Frontal cortex (tissue), 4 donors: ENCODE measurements at places on chromosomes 13 and 19.

DNA sequence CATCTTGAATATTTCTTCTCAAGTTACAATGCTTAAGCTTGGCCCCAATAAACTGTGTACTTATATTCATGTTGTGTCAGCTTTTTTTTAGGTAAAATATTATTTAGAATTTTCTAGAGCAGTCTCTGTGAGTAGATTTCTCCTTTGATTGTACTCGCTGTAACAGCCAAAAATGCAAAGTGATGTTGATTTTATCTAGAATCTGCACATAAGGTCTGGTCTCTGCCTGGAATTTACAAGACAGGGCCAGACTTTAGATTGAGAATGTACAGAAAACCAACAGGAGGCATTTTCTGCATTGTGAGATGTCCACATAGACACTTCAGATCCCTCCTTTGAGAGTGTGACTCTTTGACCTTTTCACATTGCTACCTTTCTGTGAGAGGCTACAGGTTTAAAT lies 43.1 kb upstream of the ZNF681 start:
- no peak for DNase-seq

- no peak for DNase-seq
These were observed 46.1 kb upstream of the GPC6 start for GRCh38 chr13:93180356-93180969.

- DNase-seq: no peak
These were observed 8.1 kb upstream of the CARM1 start for GRCh38 chr19:10863107-10863717.

DNA sequence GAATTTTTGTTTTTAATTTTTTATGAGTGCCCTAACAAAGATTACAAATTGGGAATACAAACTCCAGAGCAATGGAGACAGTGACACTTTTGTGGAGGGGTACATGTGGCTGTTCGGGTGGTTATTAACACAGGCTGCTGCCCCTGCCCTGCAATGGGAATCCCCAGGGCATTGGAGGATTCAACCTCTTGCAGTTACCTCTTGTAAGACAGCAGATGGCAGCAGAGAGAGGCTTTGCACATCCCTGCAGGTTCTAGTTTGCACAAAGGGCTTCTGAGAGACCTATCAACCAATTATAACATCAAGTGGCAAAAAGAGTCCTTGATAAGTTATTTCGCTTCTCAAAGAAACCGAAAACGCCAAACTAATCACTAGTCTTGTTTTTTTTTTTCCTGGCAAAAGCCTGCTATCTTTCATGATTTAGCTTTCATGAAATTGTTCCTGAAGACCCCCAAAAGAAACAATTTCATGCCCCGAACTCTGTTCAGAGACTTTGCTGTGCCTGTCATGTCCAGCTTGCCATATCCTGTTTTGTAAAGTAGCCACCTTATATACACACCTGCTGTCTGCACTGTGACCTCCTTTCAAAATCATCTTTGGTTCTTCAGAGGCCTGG lies 10.4 kb downstream of the GJB2 start:
- DNase-seq: peak; percentile 78

DNA sequence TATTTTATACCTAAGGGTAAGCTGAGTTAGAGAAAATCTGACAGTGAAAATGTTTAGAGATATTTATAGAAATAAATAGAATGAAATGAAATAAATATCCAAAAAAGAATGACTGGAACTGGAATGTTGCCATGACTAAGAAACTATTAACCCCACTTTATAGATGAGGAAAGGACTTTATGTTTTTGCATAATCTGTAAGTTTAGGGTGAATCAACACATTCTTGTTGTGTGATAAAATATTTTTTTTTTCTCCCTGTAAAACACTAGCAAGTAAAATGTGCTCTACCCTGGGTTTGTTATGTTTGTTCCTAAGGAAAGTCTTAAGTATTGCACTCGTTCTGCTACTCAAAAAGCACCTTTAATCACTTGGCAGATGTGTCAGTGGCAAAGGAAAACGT lies 83.8 kb upstream of the KL start:
- no peak for DNase-seq

GRCh38 chr13:46731535-46731934 lies 65.4 kb downstream of the ESD start:
- no peak for DNase-seq

GRCh38 chr19:39141929-39142328 lies 16.3 kb downstream of the PAK4 start:
- DNase-seq: no peak

- DNase-seq: peak; percentile 68
These were observed 77.8 kb downstream of the TUBGCP3 start for GRCh38 chr13:112510002-112510780.

DNA sequence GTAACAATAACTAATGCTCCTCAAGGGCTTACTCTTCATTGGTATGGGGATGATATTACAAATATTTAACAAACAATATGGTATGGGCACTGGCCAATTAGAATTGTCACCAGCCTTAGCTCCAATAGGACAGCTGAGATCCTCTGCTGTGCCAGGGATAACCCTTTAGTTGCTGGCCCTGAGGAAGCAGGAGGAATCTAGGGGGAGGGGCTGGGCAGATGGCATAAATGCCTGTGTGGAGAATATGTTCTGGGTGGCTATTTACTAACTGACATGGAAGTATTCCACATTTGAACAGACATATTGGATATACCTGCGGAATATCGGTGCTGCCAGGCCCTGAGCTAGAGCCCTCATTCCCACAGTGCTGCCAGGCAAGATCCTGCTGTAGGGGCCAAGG lies 16.6 kb upstream of the LRCH1 start:
- DNase-seq: no peak

- peak; percentile 35 for DNase-seq
These were observed 3.6 kb upstream of the CD37 start for GRCh38 chr19:49331616-49332055.

DNA sequence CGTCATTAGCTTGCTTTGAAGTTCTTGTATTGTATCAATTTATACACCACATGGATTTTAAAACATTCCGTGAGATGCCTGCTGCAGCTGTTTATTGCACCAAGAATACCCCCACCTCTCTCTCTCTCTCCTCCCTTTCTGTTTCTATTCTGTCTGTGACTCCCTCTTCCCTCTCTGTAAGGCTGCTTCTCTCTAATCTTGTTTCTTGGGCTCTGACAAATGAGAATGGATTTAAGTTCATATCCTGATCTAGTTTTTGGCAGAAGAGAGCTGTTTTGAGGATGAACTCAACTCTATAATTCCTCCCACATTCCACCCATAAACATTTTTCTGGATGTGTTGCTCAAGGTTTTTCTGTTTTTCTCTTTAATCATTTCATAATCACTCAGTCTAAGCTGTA lies 144.3 kb upstream of the FRY start:
- no peak for DNase-seq

- DNase-seq: no peak
These were observed 1283.7 kb downstream of the PCDH9 start for GRCh38 chr13:65946387-65946786.

GRCh38 chr13:91203430-91203829 lies 144.1 kb upstream of the MIR17HG start:
- DNase-seq: no peak

GRCh38 chr19:43923875-43924274 lies 11.2 kb downstream of the ZNF45 start:
- DNase-seq: no peak

DNA sequence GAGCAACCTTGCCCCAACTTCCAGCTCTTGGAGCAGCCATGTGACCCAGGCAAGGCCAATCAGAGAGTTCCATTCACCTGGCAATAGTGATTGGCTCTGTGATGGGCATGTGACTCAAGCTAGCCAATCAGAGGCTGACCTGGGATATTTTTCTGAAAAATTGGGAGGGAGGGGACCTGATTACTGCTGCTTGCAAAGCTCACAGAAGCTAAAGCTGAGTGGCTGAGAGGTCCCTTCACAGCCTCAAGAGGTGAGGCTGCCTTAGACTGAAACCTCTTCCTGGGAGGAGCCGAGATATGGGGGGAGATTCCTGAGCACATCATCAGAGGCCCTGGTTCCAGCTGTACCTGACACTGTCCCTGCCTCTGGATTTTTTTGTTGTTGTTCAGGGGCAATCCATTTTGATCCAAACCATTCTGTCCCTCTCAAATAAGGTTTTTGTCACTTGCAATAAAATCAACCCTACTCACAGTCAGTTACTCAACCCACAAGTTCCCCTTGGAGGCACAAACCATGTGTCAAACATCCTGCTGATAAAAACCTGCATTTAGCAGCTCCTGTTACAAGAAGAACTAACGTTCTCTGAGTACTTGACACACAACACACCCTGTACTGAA lies 4.8 kb downstream of the CIB3 start:
- DNase-seq: no peak

GRCh38 chr19:28977826-28978225 lies 235.1 kb downstream of the UQCRFS1 start:
- no peak for DNase-seq

- no peak for DNase-seq
These were observed 84.5 kb upstream of the IRS2 start for GRCh38 chr13:109870696-109871370.

GRCh38 chr13:93080587-93080986 lies 146.0 kb upstream of the GPC6 start:
- no peak for DNase-seq

GRCh38 chr13:98557937-98558792 lies 18.7 kb downstream of the STK24 start:
- DNase-seq: no peak

DNA sequence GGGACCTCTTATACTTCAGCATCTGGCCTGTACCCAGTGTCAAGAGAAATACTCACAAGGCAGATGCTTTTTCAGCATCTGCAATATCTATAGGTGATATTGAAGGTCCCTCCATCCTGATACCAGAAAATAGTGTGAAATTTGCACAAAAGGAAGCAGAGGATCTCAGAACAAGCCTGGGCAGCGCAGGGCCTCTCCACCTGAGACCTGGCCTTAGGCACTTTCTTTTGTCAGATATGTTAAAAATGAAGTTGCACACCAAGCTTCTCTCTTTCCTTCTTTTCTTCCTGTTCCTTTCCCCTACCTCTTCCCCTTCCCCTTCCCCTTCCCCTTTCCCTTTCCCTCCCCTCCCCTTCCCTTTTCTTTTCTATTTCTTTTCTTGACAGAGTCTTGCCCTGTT lies 62.2 kb downstream of the ARHGEF18 start:
- no peak for DNase-seq

GRCh38 chr19:21604351-21604926 lies 99.0 kb downstream of the ZNF429 start:
- no peak for DNase-seq

DNA sequence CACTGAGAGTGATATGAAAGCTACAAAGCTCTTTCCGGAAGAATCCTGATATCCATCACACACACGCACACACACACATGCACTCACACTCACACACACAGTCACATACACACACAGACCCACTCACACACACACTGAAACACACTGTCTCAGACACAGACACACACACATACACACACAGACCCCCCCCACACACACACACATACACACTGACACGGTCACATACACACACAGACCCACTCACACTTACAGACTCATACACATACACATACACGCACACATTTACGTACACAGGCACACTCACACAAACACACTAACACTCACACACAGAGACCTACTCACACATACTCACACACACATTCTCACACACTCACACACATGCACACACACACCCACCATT lies 58.6 kb downstream of the LIG4 start:
- DNase-seq: no peak

GRCh38 chr13:84946192-84946591 lies 853.0 kb downstream of the SLITRK6 start:
- no peak for DNase-seq

DNA sequence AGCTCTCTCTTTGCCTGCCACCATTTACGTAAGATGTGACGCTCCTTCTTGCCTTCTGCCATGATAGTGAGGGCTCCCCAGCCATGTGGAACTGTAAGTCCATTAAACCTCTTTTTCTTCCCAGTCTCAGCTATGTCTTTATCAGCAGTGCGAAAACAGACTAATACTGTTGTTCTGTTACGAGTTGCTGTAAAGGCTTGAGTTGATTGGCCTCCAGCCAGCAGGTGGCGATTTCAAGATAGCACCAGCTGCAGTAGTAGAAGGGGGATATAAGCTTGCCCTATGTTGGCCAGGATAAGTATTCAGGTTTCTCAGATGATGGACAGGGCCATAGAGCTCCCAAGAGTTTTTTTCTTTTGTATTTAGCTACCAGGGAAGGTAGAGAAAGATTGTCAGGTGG lies 385.5 kb downstream of the MZT1 start:
- no peak for DNase-seq

DNA sequence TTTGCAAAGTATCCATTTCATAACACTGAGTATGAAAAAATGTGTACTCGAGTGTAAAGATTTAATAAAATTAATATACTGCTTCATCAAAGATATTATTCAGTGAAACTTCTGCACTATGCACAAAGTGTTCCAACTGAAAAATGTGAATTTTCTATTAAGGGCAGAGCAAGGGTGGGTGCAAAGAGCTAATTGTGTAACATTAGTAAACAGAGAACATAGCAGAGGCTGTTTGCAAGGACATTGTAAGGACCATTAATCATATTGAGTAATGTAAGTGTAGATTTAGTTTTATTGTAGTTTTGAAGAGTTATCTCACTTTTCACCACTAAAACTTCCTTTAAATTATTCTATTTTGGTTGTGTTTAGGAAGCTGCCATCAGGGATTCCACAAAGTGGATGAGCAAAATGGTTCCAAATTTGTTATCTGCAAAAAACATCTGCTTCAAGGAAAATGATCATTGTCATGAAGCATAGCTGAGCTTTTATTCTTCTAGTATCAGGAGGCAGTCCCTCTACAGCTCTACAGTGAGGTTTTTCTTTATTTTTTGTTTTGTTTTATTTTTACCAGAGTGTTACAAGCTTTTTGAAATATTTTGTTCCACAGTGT lies 1375.4 kb downstream of the SLITRK1 start:
- DNase-seq: no peak

- DNase-seq: no peak
These were observed 23.2 kb downstream of the SPATA13 start for GRCh38 chr13:24183741-24184182.

- no peak for DNase-seq
These were observed 1509.9 kb downstream of the SLITRK5 start for GRCh38 chr13:89181041-89181440.

GRCh38 chr13:94020833-94021232 lies 458.6 kb downstream of the DCT start:
- DNase-seq: no peak

GRCh38 chr19:49565261-49565660 lies 15.1 kb downstream of the NOSIP start:
- no peak for DNase-seq

- DNase-seq: no peak
These were observed 282.9 kb upstream of the SLITRK6 start for GRCh38 chr13:86082121-86082520.

GRCh38 chr13:45381196-45381595 lies 37.0 kb downstream of the SLC25A30 start:
- no peak for DNase-seq

GRCh38 chr19:39926170-39926760 lies 8.2 kb downstream of the FCGBP start:
- no peak for DNase-seq

GRCh38 chr13:21973437-21974125 lies 302.7 kb downstream of the FGF9 start:
- no peak for DNase-seq

- no peak for DNase-seq
These were observed 10.8 kb downstream of the NDUFA11 start for GRCh38 chr19:5892772-5893275.

DNA sequence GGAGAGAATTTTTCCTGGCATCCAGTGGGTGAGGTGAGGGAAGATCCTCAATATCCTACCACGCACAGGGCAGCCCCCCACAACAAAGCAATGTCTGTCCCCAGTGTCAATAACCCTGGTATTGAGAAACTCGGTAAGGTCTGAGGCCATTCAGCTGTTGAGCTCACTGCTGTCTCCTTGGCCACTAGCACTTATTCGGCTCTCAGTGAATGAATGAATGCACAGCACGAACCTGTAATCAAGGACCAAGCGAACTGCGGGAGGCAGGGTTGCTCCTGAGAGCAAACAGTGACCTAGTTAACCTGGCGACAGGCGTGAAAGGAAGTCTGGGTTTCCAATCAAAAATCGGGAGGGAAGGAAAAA lies 640 bp downstream of the ZSCAN5A start:
- DNase-seq: no peak
